ENCODE measurements at places on chromosomes 1 and 21.
A peak's percentile ranks its signal among the peaks of the same experiment; 100 is the strongest.

- no peak for DNase-seq
Measured at GRCh38 chr1:14970799-14971141, 182.8 kb upstream of the TMEM51 start.

DNA sequence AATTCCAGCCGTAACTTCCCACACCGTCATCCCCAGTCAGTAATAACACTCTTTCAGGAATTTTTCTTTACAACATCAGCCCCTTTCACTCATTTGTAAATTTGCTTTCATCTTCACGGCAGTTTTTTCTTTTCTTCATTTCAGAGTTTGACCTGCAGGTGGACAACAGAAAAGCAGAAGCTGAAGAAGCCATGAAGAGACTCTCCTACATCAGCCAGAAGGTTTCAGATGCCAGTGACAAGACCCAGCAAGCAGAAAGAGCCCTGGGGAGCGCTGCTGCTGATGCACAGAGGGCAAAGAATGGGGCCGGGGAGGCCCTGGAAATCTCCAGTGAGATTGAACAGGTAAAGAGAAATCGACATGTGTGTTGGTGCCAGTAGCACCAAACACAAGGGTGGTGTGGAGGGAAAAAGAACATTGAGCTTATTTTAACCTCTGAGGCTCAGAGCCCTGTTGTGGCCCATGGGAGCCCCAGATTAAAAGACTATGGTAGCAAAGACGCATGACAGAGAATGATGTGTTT lies 53.2 kb downstream of the LAMC2 start:
- DNase-seq = no peak

GRCh38 chr1:229508823-229509337 lies 739 bp upstream of the NUP133 start:
- DNase-seq = peak; percentile 3

DNA sequence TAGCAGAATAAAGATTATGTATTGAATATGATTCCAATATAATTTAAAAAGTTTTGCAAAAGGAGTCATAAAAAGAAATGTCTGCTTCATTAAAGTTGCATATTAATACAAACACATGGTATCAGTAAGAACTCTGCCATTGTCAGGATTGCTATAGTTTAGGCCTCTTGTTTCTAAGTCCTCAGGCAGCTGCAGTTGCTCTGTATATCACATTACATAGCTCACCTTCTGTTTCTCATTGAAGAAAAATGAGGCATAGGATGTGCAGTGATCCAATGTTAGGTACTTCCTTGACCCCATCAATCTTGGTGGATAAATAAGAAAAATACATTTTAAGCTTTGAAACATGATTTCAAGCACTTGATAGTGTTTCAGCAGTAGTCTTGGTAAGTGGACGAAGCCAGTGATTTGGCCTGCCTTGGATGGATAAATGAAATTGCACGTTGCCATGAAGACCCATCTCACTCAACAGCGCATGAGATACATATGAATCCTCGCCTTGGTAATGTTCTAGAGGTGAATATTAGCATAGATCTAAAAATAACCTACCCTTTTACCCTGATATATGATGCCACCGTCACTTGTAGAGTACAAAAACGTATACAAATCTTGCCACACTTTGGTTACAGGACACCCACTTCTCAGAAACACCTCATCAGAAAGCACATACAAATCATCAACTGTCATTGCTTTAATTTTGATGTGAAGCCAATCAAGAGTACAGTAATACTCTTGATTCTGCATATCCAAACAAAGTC lies 25.3 kb downstream of the ZFYVE9 start:
- DNase-seq = no peak

DNA sequence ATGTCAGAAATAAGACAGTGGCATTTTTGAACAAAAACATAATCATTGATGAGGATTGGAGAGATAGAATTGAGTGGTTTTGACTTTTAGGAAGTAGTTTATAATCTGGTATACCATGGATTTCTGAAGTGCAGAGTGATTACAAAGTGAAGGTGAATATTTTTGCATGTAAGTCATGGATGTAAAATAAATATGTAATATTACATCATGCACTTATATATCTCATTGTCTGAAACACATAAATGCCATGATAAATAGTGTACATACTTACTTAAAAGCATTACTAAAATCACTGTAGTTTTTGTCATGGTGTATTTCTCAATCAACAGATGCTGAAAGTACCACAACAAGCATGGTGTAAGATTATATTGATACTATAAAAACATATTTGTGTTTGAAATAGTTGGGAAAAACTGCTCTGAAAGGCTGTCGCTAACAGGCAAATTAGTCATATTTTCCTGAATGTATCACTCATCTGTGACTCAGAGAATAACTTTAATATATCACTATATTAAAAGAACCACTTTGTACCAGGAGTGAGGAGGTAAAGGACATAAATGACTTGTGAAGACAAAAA lies 24.8 kb upstream of the RGS18 start:
- no peak for DNase-seq

- DNase-seq = no peak
Measured at GRCh38 chr1:9418851-9419250, 120.4 kb upstream of the SLC25A33 start.

DNA sequence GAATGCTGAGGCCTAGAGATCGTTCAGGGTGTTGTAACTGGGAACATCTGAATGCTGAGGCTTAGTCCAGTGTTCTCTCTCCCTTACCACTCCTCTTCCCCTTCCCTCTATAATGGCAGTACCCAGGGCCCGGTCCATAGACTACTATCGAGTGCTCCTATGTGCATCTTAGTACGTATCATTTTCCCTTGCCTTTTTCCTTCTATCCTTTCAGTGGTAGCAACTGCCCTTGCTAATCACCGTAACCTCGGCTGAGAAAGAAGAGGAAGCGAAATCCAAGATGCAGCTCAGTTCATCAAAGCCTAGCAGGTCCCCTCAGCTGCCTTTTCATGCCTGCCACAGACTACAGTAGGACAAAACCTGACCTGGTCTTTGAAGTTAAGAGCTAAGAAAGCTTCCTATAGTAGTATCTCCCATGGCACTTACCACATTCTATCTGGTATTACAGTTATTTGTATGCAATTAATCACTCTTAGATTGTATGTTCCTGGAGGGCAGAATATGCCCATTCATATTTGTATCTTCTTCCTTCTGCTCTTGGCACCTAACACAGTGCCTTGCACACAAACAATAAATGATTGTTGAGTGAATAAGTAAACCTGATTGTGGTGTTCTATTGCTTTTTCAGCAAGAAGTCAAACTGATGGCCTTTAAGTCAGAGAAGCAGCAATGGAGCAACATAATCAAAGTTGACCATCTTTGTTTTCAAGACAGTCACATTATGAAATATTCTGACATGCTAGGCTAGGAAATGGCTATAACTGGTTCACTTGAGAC lies 22.4 kb downstream of the CNIH4 start:
- DNase-seq = no peak
